ENCODE measurements at places on chromosomes 5 and 9.

GRCh38 chr5:1946776-1947175, 64.1 kb upstream of the IRX4 start:
- DNase-seq, result no peak

DNA sequence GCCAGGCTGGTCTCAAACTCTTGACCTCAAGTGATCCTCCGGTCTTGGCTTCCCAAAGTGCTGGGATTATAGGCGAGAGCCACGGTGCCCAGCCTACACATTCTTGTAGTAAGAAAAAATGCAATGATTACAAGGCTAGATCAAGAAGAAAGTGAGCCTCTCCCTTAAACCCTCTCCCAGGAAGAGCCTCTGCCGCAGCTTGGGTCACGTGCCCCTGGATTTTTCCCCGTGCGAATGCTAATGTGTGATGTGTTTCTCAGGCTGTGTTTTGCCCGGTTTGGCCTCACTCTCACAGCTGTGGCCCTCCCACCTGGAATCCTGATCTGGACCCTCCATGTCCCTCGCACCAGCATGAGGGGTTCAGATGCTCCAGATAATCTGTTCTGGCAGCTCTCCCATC, 6.9 kb downstream of the PLPP7 start:
- no peak for DNase-seq

GRCh38 chr9:124271660-124272059, 13.9 kb downstream of the NEK6 start:
- no peak for DNase-seq

DNA sequence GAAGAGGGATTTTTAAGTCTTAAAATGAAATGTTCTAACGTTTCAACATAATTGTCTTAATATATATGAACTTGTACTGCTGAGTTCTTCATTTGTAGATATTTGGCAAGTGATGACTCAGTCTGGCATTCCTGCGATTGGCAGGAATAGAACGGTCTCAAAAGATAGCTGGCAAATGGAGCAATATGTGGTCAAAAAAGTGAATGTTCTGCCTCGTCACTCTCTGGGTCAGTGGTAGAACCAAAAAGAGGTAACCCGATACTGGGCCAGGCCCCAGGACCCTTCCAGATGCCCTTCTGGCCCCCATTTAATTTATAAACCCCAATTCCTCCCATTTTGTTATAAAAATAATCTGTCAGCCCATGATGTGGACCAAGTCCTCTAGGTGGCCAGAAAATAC, 39.2 kb downstream of the ZNF366 start:
- no peak for DNase-seq

DNA sequence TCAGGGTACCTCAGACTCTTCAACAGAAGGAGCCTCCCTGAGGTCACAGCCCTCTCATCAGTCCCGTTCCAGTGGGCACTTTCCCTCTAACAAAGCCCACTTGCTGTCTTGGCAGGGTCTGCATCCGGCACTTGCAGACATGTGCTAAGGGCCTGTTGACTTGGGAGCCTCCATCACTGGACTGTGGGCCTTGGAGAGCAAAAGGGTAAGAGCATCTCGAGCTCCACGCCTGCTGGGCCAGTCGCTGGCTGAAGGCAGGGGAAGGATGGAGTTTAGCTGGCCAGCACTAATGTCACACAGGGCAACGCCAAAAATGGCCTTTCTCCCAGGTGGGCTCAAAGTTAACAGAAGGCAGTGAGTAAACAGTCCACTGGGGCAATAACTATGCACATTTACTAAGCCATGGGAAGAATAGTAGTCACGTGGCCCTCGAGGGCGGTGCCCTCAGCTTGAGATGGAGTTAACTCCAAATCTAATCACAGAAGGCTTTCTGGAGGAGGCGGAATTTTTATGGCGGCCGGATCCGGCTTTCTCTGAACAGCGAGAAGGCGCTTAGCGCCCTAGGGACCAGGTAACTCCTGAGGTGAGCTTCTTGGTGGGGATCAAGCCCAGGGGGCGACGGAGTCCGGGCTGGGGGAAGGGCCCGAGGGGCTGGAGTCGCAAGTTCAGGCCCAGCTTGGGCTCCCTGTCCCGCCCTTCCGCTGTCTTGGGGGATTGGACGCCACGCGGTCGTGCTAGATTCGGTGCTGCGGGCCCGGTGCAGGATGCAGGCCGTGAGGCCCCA, 2.0 kb upstream of the NSD1 start:
- no peak for DNase-seq

GRCh38 chr9:37917801-37918664, 14.1 kb upstream of the SLC25A51 start:
- no peak for DNase-seq

DNA sequence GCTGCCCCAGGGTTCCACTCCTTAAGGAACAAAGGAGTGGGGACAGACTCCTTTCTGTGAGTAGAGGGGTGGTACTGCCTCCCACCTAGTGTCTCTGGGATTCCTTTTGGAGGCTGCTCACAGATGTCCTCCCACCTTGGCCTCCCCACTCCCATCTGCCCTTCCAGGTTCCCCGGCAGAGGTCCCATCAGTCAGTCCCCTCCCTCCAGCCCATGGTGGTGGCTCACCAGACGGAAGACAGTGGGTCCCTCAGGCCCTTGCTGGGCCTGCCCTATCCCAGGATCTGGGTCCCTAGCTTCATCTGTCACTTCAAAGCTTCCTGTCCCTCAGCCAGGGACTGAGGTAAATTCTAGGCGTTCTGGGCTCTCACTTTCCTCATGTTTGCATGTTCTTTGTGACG, 35.6 kb upstream of the NEK6 start:
- DNase-seq, result no peak
